ENCODE measurements at places on chromosomes 11 and 22.

DNA sequence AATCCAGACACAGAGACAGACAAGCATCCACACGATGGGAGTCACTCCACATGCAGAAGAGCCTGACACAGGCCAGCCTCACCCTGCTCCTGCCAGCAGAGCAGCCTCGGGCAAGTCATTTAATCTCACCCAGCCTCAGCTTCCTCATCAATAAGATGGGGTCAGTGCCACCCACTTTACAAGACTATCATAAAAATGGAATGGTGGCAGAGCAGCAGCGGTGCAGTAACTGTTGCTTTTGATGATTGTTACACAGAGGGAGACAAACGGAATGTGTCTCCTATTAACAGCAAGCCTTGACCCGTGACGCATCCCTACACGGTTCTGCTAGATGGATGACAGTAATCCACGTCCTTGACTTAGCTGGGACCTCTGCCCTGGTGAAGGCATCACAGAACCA lies 26.0 kb upstream of the ARFGAP3 start:
- DNase-seq = no peak

DNA sequence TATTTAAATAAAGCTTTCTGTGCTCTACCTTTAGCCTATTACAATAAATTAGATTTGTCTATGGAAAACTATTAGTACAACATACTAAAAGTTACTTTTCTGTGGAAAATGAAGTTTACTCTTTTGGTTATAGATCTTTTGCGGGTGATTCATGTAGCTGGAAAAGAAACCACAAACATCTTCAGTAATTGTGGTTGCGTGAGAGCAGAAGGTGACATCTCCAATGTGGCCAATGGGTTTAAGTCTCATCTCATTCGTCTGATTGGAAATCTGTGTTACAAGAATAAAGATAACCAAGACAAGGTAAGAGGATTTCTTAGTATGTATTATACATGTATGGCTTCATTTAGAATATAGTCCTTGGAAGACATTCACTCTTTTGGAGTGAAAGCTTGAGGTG lies 68.6 kb downstream of the ATXN10 start:
- no peak for DNase-seq

DNA sequence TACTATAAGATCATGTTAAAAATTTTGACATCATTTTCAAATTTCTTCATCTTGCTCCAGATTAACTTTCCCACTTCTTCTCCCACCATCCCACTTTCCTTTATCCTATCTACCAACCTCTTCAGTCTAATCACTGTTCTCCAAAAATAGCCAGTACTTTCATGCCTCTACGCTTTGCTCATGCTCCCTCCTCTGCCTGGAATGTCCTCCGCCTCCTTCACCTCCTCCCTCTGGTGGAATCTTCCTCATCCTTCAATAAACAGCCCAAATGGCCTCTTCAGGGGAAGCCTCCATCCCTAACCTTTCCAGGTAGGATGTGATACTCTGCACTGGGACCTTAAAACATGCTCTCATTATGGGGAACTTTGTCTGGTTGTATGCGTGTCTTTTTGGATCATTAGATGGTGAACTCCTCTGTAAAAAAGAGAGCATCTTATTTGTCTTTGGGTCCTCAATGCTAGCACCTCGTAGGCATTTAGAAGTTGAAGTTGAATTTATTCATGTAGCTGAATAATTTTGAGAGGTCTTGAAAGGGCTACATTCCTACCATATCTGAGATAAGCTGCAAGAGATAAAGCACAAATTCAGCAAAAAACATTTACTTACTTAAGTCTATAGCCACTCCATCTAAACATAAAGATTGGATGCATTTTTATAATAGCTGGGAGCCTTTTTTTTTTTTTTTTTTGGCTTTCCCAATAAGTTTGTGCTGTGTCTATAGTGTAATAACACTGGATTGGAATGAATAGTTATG lies 8.0 kb upstream of the CSRP3 start:
- no peak for DNase-seq

DNA sequence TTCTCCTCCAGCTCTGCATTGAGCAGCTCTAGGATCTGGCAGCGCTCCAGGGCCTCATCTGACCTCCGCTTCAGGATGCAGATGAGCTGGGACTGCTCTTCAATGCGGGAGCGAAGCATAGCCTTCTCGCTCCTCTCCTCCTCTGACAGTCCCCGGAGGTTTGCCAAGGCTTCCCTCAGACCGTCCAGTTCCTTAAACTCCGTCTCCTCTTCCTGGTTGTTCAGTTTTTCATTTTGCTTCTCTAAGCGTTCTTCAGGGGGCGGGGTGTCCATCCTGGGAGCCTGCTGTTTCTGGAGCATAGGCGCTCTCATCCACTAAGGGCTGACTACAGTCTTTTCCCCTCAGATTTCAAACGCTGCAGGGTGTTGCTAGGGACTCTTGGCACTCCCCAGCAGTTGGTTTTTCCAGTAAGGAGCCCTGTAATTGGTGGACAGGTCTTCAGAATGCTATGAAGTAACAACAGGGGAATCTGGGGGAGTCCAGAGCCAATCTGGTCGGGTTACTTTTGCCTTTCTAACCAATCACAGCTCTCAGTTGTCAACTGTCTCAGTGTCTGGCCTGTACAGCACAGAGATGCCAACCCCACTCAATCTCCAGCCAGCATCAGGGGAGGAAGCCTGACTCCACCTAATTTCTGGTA lies at the start of gene CCDC89:
Gene CCDC89 (minus strand): TSS at position 376 of the 640 bp plus-strand sequence. CDS start 65 bp downstream, at position 311.
- no peak for DNase-seq

DNA sequence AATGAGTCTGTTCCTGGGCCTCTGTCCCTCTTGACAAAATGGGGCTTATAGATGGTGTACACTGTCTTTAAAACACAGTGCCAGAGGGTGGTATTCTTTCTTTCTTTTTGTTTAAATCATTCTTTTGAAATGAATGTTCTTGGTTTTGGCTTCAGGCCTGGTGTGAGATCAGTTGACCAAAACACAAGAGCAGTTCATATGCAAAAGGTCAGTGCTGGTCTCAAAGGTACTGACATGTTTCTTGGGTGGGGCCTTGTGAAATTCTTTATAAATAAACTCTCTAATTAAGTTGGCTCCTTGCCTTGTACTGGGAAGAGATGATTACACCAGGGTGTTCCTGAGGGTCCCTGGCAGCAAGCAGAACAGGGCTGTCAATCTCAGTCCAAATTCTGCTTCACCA lies 110.0 kb downstream of the FBXO7 start:
- no peak for DNase-seq

DNA sequence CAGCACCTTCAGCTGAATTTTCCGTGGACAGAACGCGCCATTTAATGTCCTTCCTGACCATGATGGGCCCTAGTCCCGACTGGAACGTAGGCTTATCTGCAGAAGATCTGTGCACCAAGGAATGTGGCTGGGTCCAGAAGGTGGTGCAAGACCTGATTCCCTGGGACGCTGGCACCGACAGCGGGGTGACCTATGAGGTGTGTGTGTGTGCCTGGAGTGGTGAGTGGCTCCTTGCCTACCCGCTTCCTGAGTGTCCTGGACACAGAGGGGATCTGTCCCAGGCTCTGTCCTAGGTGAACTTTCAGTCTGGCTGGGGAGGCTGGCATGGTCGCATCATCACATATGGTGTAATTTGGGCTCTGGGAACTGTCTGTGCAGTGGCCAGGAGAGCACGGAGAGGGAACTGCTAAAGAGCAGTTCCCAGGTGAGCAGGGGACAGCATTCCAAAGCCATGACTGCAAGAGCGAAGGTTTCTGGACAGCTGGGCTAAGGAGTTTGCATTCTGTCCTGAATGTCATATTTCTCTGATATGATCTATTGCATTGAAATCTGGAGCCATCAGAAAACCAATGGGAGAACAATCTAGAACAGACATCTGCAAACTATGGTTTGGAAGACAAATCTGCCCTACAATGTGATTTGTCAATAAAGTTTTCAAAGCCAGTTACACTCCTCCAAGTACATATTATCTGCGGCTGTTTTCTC lies 104.3 kb downstream of the RRAS2 start:
- DNase-seq = no peak

DNA sequence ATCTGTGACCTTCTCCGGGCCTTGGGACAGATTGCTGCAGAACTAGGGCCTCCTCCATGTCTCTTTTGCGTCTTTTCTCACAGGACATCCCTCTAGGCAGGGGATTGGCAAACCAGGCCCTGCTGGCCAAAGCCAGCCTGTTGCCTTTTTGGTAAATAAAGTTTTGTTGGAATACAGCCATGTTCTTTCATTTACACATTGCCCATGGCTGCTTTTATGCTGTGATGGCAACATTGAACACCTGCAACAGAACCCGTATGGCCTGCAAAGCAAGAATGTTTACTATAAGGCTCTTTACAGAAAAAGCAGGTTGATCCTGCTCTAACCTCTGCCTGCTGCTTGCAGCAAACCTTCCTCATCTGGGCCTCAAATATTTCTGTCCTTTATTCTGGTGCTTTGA lies 56.8 kb upstream of the B3GAT1 start:
- DNase-seq = no peak

- DNase-seq = no peak
These were observed 35.7 kb downstream of the CYB5R2 start for GRCh38 chr11:7637447-7638157.

- DNase-seq = no peak
These were observed 4.5 kb upstream of the CREB3L1 start for GRCh38 chr11:46272816-46273427.

DNA sequence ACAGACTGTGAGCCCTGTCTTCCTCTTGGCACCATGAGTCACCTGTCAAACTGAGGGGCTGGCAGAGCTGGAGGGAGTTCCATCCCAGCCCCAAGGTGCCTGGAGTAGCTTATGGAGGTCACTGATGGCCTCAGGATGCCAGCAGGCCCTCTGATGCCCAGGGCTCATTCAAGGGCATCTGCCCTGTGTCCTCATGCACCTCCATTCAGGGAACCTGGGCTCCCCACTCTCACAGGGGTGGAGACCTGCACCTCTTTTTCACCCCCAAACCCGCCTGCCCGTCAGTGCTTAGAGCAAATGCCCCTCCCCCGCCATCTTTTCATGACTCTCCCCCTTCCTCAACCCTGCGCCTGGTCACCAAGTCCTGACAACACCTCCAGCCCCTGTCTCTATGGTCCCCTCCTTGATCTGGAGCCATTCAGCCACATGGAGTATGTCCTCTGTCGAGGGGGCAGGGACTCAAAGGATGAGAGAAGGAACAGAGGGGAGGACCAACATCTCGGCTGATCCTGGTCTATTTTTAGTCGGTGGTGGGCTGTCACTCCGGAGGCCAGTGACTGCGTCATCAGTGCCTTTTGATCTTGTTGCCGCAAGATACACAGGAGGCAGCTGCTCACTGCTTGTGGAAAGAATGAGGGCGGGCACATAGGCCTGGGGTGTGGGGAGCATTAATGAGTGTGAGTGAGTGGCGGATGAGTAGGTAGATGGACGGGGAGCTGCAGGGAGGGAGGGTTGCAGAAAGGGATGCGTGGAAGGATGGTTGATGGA lies 72.2 kb downstream of the CDKN1C start:
- DNase-seq = no peak

- DNase-seq = no peak
These were observed 35.4 kb upstream of the BRSK2 start for GRCh38 chr11:1354125-1354938.

GRCh38 chr11:67248653-67249052 lies 17.6 kb upstream of the GRK2 start:
- DNase-seq = no peak

- no peak for DNase-seq
These were observed 19.5 kb downstream of the RBFOX2 start for GRCh38 chr22:36009085-36009484.

- no peak for DNase-seq
These were observed 109.4 kb downstream of the KIF18A start for GRCh38 chr11:27998552-27998951.

Measured in cortex of kidney (tissue), 1 donor.